ENCODE measurements at places on chromosomes 1 and 21.
A peak's percentile ranks its signal among the peaks of the same experiment; 100 is the strongest.

- no peak for DNase-seq
- no peaks in the 10 kb centered on the region for H3K4me1 ChIP-seq
- no peaks in the 10 kb centered on the region for H3K27me3 ChIP-seq
These were observed 57.1 kb upstream of the NFASC start for GRCh38 chr1:204813522-204813921.

GRCh38 chr1:78101514-78101913, 55.7 kb downstream of the GIPC2 start:
- H3K27ac ChIP-seq, result no peak overlapping the region
- H3K36me3 ChIP-seq, result no peaks in the 10 kb centered on the region
- H3K4me1 ChIP-seq, result 0 out of 2 replicates have a peak, but pooled peaks cover 7% of the 10 kb centered on the region
- H3K27me3 ChIP-seq, result no peaks in the 10 kb centered on the region
- H3K4me3 ChIP-seq, result no peak overlapping the region
- peak; percentile 29 for DNase-seq

GRCh38 chr1:34346128-34346527, 169.4 kb downstream of the C1orf94 start:
- no peaks in the 10 kb centered on the region for H3K4me1 ChIP-seq
- H3K36me3 ChIP-seq, result no peaks in the 10 kb centered on the region
- no peak overlapping the region for H3K4me3 ChIP-seq

- H3K4me1 ChIP-seq, result no peaks in the 10 kb centered on the region
- no peak overlapping the region for H3K27ac ChIP-seq
- H3K27me3 ChIP-seq, result no peaks in the 10 kb centered on the region
- H3K36me3 ChIP-seq, result no peaks in the 10 kb centered on the region
- no peak for DNase-seq
These were observed 255.1 kb upstream of the FGGY start for GRCh38 chr1:59041646-59042277.

DNA sequence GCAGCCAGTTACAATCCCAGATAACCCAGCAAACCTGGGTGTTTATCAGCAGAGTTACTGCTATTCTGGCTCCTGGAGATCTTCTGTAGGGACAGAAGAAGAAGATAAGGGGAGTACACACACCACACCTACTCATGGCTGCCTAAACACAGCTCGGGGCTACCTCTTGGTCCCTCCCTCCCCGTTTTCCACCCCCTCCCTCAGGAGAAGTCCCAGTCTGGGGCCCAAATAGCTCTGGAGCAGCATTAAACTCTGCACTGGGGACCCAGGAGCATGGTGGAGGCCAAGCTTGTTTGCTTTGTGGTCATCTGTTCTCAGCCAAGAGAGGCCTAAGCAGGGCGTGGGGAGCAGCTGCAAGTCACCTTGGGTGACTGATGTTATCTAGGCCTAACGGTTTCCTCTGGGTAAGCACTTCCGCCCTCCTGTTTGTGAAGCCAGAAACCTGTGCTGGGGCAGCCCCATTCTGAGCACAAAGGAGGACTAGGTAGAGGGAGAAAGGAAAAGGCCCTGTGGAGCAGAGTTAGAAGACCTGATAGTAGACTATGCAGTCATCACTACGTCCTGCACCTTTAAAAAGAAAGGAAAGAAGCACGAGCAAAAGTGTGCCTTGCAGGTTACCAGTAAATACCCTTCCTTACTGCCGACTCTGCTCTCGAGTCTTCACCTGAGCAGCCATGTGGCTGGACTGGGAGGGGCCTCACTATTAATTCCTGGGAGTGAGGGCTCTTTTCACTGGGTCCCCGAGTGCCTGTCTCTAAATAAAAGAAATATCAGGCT, 2.0 kb upstream of the RCSD1 start:
- no peak for DNase-seq
- H3K27ac ChIP-seq, result no peak overlapping the region
- peaks cover 48% of the 10 kb centered on the region for H3K27me3 ChIP-seq
- no peaks in the 10 kb centered on the region for H3K36me3 ChIP-seq
- H3K4me3 ChIP-seq, result no peak overlapping the region
